Stimulated activated CD8-positive, alpha-beta memory T cell treated with anti-CD3 and anti-CD28 coated beads, Interleukin-2, amount 100 ng/mL, for 1 hour (primary cell): ENCODE measurements at places on chromosomes 6 and 20.

GRCh38 chr20:35174458-35175216 is 2.8 kb downstream of the PROCR start:
- DNase-seq: no peak

DNA sequence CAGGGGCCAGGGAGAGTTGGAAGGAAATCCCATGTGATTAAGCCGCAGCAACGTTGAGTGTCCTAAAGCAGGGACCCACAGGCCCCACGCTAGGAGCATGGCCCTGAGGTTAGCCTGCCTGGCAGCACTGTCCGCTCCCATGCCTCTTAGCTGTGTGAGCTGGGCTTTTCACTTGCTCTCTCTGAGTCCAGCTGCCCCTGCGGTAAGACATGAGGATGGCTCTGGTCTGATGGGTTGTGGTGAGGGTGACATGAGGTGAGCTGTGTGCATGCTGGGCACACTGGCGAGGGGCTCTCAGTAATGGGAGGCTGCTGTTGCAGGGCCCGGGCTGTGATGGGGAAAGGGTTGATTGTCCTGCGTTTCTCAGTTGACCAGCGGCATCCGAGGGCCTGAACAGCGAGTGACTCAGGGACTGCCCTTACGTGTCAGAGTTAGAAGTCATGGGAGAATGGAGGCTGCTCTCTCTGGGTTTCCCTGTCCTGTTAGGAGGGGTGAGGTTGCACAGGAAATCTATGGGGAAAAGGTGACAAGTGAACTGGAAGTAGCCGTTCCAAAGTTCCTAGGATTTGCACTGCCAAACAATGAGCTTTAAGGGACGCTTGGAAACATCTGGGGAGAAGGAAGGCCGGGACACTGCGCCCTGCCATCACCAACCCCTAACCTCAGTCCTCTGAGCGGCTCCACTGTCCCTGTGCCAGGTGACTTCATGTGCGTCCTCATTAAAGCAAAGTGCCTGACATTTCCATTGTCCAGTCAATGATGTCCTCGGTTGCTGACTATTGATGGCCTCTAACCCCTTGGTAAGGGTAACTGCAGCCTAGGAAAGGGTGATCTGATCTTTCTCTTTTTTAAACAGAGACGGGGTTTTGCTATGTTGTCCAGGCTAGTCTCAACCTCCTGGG is 51.3 kb downstream of the ADNP start:
- no peak for DNase-seq

DNA sequence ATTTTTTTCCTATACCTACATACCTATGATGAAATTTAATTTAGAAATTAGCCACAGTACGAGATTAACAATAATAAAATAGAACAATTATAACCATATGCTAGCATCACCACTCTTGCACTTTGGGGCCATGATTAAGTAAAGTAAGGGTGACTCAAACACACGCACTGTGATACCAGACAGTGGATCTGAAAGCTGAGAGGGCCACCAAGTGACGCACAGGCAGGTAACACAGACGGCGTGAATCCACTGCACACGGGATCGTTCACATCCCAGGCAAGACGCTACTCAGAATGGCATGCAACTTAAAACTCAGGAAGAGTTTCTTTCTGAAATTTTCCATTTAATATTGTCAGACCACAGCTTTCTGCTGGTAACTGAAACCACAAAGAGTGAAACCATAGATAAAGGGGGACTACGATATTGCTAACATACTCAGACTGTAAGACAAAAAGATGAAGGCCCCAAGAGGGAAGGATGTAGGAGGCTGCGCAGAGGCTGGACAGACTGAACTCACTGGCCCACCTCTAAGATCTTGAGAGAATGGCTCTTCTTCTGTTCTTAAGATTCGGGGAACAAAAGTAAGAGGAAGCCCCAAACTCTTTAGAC is 17.9 kb downstream of the RRBP1 start:
- no peak for DNase-seq

DNA sequence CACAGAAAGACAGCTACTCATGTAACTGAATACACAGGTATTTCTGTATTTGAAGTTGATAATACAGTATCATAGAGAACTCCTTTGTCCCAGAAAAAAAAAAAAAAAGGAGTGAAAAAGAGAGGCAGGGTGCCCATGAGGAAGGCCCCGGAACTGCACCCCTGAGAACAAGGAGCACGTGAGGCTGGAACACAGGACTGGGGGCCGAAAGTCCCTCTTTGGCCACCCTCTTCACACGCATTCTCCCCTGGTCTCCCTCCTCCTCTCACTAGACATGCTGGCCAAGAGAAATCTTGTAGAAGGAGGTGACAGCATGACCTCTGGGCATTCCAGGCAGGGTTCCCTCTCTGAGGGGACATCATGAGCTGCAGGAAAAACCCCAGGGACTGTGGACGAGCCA is 62.7 kb upstream of the TRAF3IP2 start:
- DNase-seq: no peak

DNA sequence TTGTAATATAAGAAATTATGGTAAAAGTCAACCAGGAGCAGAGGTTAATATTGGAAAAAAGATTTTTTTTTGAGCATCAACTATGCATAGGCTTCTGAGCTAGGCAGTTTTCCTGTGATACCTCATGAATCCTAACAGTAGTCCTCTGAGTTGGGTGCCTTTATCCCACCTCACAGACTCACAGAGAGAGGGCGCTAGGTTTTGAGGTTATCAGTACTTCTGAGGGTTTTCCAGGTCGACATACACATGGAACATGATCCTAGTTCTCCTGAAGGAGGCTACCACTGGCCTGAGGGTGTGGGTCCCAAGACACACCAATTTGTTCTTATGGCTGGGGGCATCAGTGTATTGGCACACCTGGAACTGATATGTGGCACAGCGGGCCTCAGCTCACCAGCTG is 358.8 kb upstream of the JAG1 start:
- DNase-seq: no peak

- DNase-seq: no peak
These were observed 50.9 kb downstream of the TNFRSF21 start for GRCh38 chr6:47258724-47259347.
